ENCODE measurements at places on chromosomes 12 and 14. TPM values are rescaled to one million over a fixed set of nuclear protein-coding genes. Genes with fewer than 3 reads are reported as not detected.

The PRKD1 gene
- 2.6 TPM for total RNA-seq

The BTG1 gene
- total RNA-seq = 87.9 TPM

The ERBB3 gene
- total RNA-seq = 1.3 TPM

The BCL2L2 gene
- total RNA-seq = 18.7 TPM

The STAC3 gene
- 0.27 TPM for total RNA-seq

The RTL1 gene
- total RNA-seq = 0.32 TPM

The ADAM20 gene
- not detected for total RNA-seq

The TAS2R20 gene
- total RNA-seq = 0.07 TPM

The TGM1 gene
- 1.0 TPM for total RNA-seq

The CCNT1 gene
- total RNA-seq = 15.9 TPM

The RNASE7 gene
- not detected for total RNA-seq

The LUM gene
- total RNA-seq = 0.21 TPM

The PPP4R4 gene
- 0.27 TPM for total RNA-seq

The THTPA gene
- 11.8 TPM for total RNA-seq

The KRT79 gene
- 0.21 TPM for total RNA-seq

The OTX2 gene
- not detected for total RNA-seq

The C12orf56 gene
- not detected for total RNA-seq

The JPH4 gene
- total RNA-seq = not detected

The CCDC88C gene
- 6.5 TPM for total RNA-seq

The RHEBL1 gene
- total RNA-seq = 4.9 TPM

The VRTN gene
- total RNA-seq = not detected

The PPM1H gene
- 8.0 TPM for total RNA-seq

The POTEG gene
- total RNA-seq = not detected

The B4GALNT3 gene
- total RNA-seq = 1.0 TPM

The WNT5B gene
- total RNA-seq = 1.6 TPM

The SLCO1B1 gene
- 0.42 TPM for total RNA-seq

The LRRC43 gene
- 0.27 TPM for total RNA-seq

The CD27 gene
- total RNA-seq = not detected

The SYT10 gene
- not detected for total RNA-seq

The PUS7L gene
- 3.8 TPM for total RNA-seq

The KRT78 gene
- total RNA-seq = not detected

The GPR137C gene
- 0.07 TPM for total RNA-seq

The SMAGP gene
- total RNA-seq = 22.2 TPM

The TEX52 gene
- total RNA-seq = not detected

The SLC5A8 gene
- not detected for total RNA-seq

The DDN gene
- 0.97 TPM for total RNA-seq

The MYH6 gene
- not detected for total RNA-seq

The ESR2 gene
- total RNA-seq = 0.03 TPM

The CEBPE gene
- total RNA-seq = not detected

The SAMD15 gene
- 2.2 TPM for total RNA-seq

The GPR132 gene
- total RNA-seq = 0.43 TPM

The IGF1 gene
- total RNA-seq = 0.30 TPM

Data from A549 treated with RU486 at 1 μM for 4 hours (cell line).